ENCODE measurements at places on chromosomes 4 and X.

GRCh38 chrX:6768881-6769280, 234.0 kb upstream of the VCX3A start:
- no peak for DNase-seq

- no peak for DNase-seq
Measured at GRCh38 chr4:15714646-15715435, 12.0 kb downstream of the BST1 start.

DNA sequence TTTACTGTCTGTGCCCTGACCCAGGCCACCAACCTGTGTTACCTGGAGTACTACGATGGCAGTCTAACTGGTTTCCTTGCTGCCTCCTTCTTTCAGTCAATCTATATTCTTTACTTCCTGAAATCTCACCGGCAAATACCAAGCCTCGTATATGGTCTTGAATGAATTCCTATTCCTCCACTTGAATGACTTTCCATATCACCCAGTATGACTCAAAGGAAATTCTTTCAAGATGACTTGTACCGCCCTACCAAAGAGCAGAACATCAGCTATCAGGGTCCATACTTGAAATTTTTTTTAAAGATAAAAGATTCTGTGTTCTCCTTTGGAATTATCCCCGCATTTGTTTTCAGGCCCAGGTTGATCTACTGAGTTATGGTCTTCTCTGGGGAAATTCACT, 378.0 kb downstream of the AFF2 start:
- DNase-seq, result no peak

DNA sequence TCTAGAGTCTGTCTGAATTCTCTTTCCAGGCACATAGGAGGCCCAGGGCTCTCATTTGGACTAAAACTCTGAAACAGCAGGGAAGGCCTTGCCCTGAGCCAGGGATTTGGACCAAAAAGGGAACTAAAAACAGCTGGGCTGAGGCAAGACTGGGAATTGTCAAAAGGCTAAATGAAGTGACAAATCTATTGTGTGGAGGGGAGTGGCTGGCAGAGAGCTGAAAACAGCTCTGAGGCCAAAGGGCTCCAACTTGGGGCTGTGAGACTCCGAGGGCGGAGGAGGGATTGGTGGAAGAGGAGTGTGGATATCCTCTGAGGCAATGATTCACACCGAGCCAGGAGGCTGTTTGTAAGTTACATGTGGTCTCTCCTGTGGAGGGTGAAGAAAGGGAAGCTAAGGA, 63.2 kb downstream of the PHEX start:
- DNase-seq, result no peak

GRCh38 chr4:109989044-109989443, 76.4 kb downstream of the EGF start:
- DNase-seq, result no peak

DNA sequence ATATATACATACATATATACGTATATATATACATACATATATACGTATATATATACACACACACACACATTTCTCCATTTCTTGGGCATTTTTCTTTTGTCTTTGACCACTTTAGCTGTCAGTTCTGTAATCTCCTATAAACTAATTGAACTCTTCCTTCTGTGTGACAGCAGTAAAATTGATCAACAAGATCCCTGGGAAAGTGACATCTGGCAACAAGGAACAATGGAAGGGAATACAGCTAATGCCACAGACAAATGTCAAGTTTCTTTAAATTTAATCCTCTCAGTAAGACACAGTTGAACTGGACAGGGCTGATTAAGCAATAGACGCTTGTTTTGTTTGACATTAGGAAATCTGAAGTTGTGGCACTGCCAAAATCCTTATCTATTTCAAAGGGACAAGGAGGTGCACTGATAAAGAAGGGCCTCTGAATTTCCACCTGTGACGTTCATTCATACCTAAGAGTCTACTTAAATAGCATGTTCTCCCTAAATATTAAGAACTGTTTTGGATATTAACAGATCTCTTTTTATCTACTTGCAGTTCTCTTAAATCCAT, 126.9 kb downstream of the RNF150 start:
- no peak for DNase-seq
